ENCODE measurements at places on chromosomes 2 and 18. TPM values are rescaled to one million over a fixed set of nuclear protein-coding genes. Genes with fewer than 3 reads are reported as not detected.
A peak's percentile ranks its signal among the peaks of the same experiment; 100 is the strongest.

DNA sequence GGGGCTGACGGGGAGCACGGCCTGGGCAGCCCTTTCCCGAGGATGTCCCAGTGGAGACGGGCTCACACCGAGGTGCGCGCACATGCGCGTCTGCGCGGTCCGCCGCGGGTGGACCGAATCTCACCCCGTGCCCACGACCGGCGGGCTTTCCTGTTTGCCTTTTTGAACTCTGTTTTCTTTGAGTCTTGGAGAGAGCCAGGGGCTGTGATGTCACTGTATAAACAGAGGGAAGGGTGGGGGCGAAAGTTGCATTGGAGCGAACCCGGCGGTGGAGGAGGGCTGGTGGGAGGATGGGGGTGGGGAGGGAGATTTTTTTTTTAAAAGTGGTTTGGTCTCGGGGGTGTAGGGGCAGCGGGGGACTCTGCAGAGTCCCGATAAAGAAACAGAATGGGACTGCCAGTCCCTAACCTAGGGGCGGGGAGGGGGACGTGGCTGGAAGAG is 141.2 kb upstream of the CTAGE1 start:
- DNase-seq, result peak; percentile 81

- DNase-seq, result no peak
Observed at GRCh38 chr2:34848691-34849090, 1249.6 kb upstream of the FAM98A start.

- DNase-seq, result peak; percentile 93
Observed at GRCh38 chr2:160538559-160539355, 45.1 kb upstream of the RBMS1 start.

DNA sequence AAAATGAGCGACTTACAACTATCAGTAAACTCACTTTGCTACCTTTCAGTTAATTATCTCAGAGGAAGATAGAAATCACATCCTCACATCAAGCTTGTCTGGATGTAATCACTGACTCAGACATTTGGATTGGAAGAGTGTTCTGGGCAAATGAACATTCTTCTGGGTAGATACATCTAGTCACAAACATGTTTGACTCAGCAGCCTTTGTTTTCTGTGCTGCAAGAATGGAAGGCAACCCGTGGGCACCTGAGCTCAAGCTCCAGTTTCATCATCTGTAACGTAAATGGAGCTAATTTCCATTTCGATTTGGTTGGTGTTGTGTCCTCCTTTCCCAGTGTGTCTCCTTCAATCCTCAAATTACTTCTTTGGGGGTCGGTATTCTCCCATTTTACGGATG is 58.5 kb downstream of the ACAA2 start:
- no peak for DNase-seq

GRCh38 chr18:2588666-2589344 is 17.4 kb downstream of the NDC80 start:
- no peak for DNase-seq

- DNase-seq, result no peak
Observed at GRCh38 chr2:113776949-113777348, 20.5 kb upstream of the SLC35F5 start.

GRCh38 chr18:74266161-74266560 is 25.6 kb downstream of the CYB5A start:
- peak; percentile 90 for DNase-seq

DNA sequence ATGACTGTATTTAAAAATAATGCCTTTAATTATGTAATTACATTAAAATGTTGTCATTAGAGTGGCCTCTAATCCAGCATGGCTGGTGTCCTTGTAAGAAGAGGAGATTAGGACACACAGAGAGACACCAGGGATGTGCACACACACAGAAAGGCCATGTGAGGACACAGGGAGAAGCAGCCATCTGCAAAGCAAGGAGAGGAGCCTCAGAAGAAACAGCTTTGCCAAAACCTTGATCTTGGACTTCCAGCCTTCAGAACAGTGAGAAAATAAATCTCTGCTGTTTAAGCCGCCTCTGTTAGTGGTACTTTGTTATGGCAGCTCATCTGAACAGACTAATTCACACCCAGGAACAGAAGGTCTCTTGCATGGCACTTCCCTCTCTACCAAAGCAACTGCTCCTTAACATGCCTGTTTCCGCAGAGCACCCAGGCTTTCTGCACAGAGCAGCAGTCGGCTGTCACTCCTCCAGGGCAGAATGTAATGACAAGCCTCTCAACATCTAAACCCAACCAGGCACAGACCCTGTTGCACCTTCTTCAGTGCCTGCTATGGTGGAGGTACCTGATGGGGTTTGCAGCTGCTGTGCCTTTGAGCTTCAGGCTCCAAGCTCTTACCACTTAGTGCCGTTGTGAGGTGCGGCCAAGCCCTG is 377.7 kb downstream of the TDRD15 start:
- DNase-seq, result no peak

DNA sequence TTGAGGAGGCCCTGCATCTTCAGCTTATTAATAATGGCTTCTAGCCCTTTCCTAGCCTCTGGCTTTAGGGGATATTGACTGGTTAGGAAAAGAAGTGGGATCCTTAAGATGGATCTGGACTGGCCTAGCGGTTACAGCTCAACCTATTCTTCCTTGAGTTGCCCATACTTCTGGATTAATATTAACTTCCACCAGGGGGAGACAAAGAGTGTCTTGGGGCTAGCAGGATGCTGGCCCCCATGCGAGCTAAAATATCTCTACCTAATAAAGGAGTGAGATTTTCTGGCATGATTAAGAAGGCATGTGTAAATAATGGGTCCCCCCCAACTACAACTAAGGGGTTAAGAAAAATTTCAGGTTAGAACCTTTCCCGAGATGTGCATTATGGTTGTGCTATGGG is 23.2 kb upstream of the PLA2R1 start:
- DNase-seq, result no peak

DNA sequence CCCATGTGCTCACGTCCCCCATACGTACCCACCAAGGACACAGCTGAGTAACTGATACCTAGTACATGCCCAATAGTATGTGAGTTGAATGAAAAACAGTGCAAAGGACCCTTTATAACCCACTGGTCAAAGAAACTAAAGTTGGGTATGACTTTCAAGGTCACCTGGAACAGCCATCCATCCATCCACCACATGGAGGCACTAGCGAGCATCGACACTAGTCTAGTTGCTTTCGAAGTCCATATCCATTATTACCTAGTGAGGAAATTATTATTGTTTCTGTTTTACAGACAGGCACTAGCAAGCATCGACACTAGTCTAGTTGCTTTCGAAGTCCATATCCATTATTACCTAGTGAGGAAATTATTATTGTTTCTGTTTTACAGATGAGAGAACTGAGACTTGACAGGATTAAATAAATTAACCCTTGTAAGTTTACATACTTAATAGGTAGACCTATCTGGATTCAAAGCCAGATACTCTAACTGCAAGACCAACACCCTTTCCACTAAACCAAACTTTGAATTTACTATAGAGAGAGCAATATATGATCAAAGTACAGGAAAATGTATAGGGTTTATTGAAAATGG is 233.7 kb downstream of the METTL4 start:
- DNase-seq, result peak; percentile 79

- DNase-seq, result no peak
Observed at GRCh38 chr2:118945881-118946280, 3.9 kb downstream of the MARCO start.

DNA sequence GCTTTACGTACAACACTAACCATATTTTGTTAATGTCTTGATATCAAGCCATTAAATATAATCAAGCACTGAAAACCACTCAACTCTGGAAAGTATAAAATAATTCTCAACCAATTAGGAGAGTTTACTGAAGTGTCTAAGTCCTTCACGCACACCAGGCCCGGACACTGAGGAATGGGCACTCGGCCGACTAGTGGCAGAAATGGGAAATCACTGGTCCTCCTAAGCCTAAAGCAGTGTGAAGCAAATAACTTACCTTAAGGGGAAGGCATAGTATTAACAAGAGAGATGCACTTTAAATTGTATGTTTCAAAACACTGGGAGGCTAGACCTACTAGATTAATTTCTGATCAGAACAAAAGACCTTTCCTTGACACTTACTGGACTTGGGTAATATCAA is 45.7 kb downstream of the FAM210A start:
- no peak for DNase-seq

GRCh38 chr2:144146076-144146475 is 373.8 kb downstream of the ZEB2 start:
- no peak for DNase-seq

DNA sequence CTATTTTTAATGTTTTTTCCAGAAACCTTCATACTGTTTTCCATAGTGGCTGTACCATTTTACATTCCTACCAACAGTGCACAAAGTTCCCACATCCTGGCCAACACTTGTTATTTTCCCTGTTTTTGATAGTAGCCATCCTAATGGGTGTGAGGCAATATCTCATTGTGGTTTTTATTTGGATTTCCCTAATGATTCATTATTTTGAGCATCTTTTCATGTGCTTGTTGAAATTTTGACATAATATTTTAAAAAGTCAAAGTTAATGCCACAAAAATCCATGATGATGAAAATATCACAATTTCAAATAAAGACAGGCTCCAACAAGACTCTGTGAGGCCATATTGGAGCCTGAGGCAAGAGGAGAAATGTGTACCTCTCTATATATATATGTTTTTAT is 50.2 kb downstream of the VWA3B start:
- no peak for DNase-seq

- DNase-seq, result peak; percentile 47
Observed at GRCh38 chr2:145736871-145737270, 1217.0 kb upstream of the ZEB2 start.

GRCh38 chr2:49798570-49798969 is 644.3 kb upstream of the FSHR start:
- DNase-seq, result no peak

The CCDC85A gene
- 1.1 TPM for total RNA-seq

The AOX1 gene
- 54.9 TPM for total RNA-seq

The UCN gene
- total RNA-seq, result 0.52 TPM

The CIB4 gene
- not detected for total RNA-seq

The EMX1 gene
- total RNA-seq, result not detected

The ELOA2 gene
- total RNA-seq, result not detected

The DCDC2C gene
- total RNA-seq, result not detected

The MYCN gene
- total RNA-seq, result not detected

The DAPL1 gene
- not detected for total RNA-seq

The SLC23A3 gene
- 1.7 TPM for total RNA-seq

The FBXO48 gene
- total RNA-seq, result 0.52 TPM

The IL1RN gene
- total RNA-seq, result 8.2 TPM

The SLC39A6 gene
- 18.3 TPM for total RNA-seq

The HOXD4 gene
- 1.8 TPM for total RNA-seq

The SERPINB13 gene
- not detected for total RNA-seq

Measured in PC-3 (cell line).